Stimulated activated effector memory CD8-positive, alpha-beta T cell treated with anti-CD3 and anti-CD28 coated beads, Interleukin-12 subunit alpha, Interleukin-12 subunit beta, amount 100 ng/mL, for 72 hours (primary cell): ENCODE measurements at places on chromosomes 1 and 21.

DNA sequence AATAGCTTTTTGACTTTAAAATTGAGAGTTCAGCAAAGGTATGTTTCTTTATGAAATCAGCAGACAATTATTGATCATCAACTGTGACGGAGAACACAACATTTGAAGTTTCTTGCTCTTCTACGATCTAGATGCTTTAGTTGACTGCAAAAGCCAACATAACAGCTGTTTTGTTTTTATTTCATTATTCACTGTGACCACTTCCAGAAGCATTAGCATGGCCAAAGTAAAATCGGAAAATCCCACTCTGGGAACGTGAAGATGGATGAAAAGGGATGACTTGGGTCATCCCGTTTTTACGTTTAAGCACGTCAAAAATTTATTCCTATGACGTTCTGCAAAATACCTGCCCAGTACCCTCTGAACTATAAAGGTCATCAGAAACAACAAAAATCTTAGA is 833.0 kb upstream of the ADAMTS5 start:
- DNase-seq, result no peak

DNA sequence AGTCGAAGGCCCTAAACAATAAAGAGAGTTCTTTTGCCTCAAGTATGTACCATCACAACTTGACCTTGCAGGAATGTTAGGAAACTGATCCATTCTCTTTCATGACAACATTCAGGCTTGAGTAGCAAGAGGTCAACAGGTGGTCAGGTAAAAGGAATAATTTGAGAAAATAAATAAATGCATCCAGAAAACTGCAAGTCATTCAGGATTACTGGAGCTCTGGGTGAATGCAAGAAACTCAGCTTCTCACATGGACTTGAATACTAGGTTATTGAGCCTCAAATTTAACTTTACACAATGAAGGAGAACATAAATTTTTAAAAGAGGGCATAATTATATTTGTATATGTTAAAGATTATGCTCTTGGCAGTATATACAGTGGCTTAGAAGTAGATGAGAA is 76.5 kb downstream of the TTLL7 start:
- no peak for DNase-seq

DNA sequence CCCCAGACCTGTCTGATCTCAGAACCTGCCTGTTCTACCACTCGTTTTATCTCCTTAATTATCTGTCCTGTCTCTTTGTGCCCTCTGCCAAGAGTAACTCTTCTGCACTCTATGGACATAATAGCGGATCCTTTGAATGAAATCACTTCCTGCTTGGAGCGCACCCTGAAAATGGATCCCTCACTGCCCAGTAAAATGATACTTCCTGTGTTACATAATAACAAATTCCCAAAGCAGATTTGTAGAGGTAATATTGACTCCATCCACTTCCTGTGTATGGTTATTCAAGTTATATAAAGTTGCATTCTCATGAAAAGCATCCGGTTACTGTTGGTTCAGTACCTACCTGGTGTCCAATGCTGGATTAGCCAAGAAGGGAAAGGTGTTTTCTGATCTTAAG is 246.0 kb downstream of the TRABD2B start:
- no peak for DNase-seq

DNA sequence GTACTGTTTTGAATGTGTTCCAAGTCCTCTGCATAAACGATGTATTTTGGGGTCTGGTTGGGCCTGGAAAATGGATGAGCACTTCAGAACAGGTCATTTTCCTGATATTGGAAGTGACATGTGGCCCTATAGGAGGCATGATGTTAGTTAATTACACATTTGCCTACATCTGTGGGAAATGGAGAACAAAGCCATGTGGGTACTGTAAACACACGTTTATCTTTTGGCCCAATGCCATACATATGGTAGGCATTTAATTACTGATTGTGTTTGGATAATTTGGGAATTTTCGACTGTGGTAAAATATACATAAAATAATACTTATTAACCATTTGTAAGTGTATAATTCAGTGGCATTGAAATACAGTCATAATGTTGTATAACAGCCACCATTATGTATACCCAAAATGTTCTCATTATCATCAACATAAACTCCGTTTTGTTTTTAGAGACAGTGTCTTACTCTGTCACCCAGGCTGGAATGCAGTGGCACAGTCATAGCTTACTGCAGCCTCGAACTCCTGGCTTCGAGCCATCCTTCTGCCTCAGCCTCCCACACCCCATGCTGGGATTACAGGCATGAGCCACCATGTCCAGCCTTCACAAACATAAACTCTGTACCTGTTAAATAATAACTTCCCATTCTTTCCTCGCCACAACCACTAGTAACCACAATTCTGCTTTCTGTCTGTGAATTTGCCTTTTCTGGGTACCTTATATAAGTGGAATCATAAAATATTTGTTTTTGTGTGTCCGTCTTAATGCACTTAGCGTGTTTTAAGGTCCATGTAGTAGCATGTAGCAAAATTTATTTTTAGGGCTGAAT is 11.9 kb upstream of the RNPEP start:
- DNase-seq, result no peak

GRCh38 chr1:237141502-237141901 is 99.5 kb downstream of the RYR2 start:
- no peak for DNase-seq

DNA sequence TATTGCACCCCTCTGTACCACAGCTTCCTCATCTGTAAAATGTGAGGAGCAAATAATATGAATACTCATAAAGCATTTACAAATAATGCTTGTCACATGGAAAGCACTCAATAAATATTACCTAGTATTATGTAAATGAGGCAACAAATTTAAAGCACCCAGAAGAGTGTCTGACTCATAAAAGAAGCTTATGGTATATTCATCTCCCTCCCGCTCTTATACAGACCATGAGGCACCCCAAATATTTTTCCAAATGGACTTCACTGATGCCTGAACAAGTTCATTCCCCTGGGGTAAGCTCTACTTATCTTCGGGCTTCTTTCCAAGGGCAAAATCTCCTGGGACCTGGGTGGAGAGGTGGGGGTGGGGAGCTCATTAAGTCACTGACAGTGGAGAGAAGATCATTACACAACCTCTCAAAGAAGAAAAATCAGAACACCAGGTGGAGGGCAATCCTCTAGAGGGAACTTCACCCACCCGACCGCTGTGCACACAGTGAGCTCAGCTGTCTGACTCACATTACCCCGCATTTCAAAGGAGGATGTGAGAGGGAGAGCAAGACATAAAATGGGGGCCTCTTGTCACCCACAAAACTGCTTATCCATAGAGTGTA is 166.2 kb downstream of the ASTN1 start:
- no peak for DNase-seq

GRCh38 chr1:232306269-232306961 is 323.5 kb downstream of the SIPA1L2 start:
- DNase-seq, result no peak
